ENCODE measurements at places on chromosomes 7 and 10. TPM values are rescaled to one million over a fixed set of nuclear protein-coding genes. Genes with fewer than 3 reads are reported as not detected.

The PFKP gene
- total RNA-seq, result 311 TPM

The TCERG1L gene
- not detected for total RNA-seq

The IGF2BP3 gene
- total RNA-seq, result 128 TPM

The CFAP43 gene
- not detected for total RNA-seq

The MYH16 gene
- 0.33 TPM for total RNA-seq

The CREB5 gene
- 5.9 TPM for total RNA-seq

The GPR158 gene
- not detected for total RNA-seq
